ENCODE measurements at places on chromosomes 5 and 9.

DNA sequence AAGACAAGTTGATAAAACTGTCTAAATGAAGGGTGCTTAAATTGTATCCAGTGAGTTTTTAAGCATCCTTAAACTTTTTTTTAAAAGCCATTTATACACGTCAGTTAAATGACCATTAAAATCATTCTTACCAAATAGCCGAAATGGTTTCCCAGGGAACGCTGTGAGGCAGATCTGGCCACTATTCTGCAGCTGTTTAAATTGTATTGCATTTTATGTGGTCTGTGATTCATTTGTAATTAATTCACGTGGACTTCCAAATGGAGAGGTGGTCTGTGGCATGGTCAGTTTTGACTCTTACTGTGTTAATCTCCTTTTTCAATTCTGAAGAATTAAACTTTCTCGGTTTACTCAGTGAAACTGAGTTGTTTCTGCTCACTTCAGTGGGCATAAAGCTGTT, 113.7 kb upstream of the OTULINL start:
- no peak for DNase-seq

- DNase-seq = no peak
Measured at GRCh38 chr9:136618580-136619547, 43.9 kb upstream of the EGFL7 start.

DNA sequence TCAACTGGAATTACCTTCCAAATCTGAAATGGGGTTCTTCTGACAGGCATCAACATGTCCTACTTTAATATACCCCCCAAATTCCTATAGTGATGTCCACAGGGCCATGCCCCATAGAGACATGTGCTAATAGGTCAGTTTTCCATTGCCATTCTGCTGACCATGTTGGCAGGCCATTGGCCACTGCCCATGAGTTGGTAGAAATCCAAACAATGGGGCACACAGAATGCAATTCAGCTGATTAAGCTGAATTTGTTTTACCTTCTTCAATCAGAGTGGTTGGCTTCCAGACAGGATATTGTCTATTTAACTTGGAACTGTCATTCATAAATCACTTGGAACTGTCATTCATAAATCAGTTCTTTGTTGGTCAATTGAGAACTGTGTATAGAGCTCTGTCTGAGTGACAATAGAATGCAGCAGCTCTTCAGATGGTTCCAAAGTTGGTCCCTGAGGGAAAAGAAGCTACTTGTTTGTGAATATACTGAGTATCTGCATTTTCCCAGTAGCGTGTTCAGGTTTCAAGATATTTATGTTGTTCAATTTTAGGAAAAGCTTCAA, 336.9 kb downstream of the DRD1 start:
- no peak for DNase-seq

DNA sequence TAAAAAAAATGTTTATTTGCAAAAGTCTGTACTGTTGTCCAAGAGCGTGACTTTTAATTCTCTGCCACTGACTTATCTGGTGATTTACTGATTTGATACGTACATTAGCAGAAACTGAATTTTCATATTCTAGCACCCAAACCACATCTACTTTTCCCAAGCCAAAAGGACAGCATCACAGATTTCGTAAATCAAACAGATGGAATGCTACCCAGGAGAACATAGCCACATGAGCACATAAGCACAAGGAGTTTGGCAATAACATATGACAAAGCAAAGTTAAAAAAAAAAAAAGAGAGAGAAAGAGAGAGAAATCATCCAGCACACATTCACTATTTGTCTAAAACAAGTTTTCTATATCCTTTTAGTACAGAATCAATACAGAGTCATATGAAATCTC, 83.7 kb downstream of the HINT1 start:
- no peak for DNase-seq

GRCh38 chr9:127245637-127246164, 18.9 kb upstream of the GARNL3 start:
- no peak for DNase-seq

GRCh38 chr9:109428854-109429253, 69.3 kb downstream of the PTPN3 start:
- DNase-seq = no peak

GRCh38 chr5:123701511-123702200, 189.7 kb downstream of the CSNK1G3 start:
- DNase-seq = no peak

DNA sequence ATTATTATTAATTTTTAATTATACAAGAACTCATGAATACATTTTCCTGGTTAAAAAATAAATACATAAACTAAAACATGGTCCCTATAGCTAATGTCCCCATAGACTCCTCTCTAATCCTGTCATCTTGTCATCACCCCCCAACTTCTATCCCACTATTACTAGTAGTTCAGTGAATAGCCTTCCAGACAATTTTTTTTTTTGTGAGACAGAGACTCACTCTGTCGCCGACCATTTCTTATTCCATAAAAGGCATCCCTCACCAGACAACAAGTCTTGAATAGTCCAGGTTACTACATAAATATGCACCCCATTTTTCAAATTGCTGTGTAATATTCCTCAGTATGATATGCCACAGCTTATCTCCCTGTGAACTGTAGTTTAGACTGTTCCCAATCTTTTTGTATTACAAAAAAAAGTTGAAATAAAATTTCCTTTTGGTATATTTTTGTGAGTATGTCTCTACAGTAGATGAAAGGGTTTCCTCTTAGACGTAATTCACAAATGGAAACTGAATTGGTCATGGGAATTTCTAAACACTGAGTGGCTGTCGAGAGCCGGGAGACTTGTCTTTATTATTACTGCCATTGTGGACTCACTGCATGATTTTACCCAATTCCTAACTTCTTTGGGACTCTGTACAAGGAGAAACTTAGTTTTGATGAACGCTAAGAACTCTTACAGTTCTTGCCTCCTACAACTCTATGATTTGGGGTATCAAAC, 6.4 kb upstream of the ABLIM3 start:
- DNase-seq = no peak

GRCh38 chr9:116285320-116285719, 131.7 kb downstream of the PAPPA start:
- DNase-seq = no peak

GRCh38 chr5:105195765-105196164, 1633.2 kb upstream of the NUDT12 start:
- DNase-seq = no peak

DNA sequence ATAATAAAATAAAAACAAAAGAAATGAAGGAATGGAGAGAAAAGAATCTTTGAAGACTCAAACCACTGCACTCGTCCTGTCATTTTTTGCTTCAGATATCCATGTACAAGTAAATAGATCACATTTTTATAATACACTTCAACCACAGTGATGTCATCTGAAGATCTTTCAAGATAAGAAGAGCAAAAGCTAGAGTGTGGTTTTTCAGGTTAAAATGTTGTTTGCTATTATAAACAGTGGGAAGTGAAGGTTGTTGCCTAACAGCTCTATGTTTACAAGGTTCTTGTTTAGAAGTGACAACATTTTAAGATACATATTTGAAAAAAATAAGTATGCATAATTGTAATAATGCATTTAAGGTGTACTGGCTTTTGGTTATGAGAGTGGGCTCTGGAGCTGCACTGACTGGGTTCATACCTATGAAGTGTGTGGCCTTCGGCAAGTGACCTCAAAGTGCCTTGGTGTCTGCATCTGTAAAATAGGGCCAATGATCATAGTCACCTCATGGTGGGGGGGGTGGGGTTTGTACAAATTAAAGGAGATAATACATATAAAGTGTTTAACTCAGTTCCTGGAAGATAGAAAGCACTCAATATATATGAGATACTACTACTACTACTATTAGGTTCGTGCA, 45.5 kb upstream of the IL7R start:
- DNase-seq = no peak

GRCh38 chr5:95711501-95712346, 19.4 kb upstream of the RHOBTB3 start:
- no peak for DNase-seq

- no peak for DNase-seq
Measured at GRCh38 chr9:70046274-70047070, 2.8 kb downstream of the MAMDC2 start.

- DNase-seq = peak; percentile 27
Measured at GRCh38 chr5:143222287-143223231, 180.9 kb downstream of the NR3C1 start.

- DNase-seq = peak; percentile 51
Measured at GRCh38 chr9:132411091-132411508, 1.1 kb downstream of the CFAP77 start.

- no peak for DNase-seq
Measured at GRCh38 chr9:72207278-72207677, 58.0 kb downstream of the GDA start.

GRCh38 chr9:80890124-80890523, 799.2 kb downstream of the TLE1 start:
- no peak for DNase-seq

GRCh38 chr5:178323541-178323865, 90.9 kb upstream of the PHYKPL start:
- no peak for DNase-seq

DNA sequence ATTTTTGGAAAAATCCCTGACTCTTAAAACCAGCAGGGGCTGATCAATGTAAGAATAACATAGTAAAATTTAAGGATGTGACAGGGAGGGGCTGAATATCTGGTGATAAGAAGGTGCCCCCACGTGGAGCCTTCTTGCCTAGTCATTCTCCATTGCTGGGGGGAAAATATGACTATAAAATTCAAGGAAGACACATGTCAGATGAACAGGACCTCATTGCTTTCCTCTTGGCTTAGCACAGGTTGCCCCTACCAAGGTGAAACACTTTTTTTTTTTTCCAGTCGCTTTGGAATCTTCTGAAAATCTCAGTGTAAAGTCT, 310.9 kb downstream of the EFNA5 start:
- no peak for DNase-seq

DNA sequence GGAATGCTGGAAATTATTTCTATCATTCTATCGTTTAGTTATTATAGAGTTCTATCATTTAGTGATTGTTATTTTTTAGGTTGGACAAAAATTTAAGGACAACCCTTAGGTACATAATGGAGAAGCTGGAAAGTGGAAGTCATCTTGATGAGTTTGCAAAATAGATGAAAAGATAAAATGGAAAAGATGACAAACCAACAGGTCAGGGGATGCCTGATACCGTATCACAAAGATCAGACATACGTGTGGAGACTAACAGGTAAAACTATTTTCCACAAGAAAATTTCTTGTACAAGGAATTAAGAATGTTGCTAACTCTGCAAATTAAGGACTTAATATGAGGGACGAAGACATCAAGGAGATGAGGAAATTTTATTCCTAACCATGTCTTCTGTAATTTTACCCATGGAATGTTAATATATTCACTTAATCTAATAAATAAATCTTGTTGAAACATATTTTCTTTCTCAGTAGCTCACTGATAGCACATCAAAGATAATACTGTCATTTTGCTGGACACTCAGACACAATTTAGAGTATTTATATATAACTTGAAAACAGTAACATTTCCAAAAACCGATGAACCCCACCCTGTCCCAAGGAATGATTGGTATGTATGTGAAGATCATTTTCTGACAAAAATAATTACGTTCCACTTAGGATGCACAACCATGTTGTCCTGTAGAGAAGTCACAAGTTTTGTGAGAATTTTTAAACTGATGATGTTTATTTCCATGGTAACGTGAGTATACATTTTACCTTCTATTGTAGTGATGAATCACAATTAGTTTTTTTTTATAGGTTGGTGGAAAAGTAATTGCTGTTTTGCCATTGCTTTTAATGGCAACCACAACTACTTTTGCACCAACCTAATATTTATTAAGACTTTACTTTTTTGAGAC, 2.6 kb downstream of the LURAP1L start:
- DNase-seq = no peak

DNA sequence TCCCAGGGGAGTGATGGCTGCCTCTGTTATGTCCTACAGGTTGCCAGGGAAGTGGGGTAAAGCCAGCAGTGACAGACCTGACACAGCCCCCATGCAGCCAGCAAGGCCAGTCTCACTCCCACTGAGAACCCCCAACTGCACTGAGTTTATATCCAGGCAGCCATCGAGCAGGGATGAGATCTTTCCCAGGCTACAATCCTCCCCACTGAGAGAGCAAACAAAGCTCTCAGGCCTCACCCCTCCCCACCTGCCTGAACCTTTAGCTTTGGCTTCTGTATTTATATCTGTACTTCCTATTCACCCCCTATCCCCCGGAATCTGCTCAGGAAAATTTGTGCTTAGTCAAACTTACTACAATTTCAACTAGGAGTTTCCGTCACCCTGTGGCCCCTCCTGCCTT, 284.1 kb downstream of the FAM170A start:
- no peak for DNase-seq

Data from activated T-helper 1 cell treated with anti-CD3 and anti-CD28 coated beads, Interleukin-2, amount 50 U/mL, for 16 hours (primary cell).